ENCODE measurements at places on chromosomes 2 and 18. TPM values are rescaled to one million over a fixed set of nuclear protein-coding genes. Genes with fewer than 3 reads are reported as not detected.

GRCh38 chr2:175431101-175431946, 249.8 kb upstream of the ATP5MC3 start:
- no peak for DNase-seq
- H3K4me3 ChIP-seq = no peak overlapping the region
- no peaks in the 10 kb centered on the region for H3K4me1 ChIP-seq
- H3K36me3 ChIP-seq = no peaks in the 10 kb centered on the region
- no peaks in the 10 kb centered on the region for H3K27me3 ChIP-seq

DNA sequence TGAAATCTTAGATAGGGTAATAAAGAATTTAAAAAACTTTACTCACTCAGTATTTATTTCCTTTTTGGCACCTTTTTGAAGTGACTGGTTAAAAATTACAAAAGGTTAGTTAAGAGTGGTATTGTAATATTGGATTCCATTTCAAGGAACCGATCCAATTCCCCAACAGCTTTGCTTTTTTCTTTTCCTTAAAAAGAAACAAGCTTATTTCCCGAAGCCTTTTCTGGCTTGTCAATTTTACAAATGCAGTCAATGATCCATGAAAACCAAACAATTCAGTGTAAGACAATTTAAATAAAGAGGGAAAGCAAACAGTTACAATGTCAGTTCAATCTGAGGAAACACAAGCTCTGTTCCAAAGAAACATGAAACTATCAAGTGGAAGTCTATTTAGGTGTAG, 200.2 kb downstream of the RIT2 start:
- no peaks in the 10 kb centered on the region for H3K36me3 ChIP-seq
- no peaks in the 10 kb centered on the region for H3K4me1 ChIP-seq
- DNase-seq = peak; percentile 6
- no peak overlapping the region for H3K27ac ChIP-seq

DNA sequence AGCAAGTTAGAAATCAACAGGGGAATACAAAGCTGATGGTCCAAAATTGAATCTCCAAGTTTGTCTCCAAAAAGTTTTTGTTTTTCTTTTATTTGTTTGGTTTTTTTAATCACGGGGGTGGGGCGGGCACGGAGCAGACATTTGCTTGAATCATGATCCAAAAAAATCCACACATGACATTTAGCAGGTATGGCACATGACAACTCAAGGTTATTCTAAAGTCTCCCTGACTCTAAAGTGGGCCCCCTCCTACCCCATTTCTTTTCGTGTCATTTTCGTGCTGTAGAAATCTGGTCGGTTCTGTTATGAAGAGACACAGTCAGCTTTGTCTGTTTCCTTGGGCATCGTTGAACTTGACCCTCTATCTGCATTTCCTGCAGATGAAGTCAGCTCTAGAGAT, 14.6 kb downstream of the RNU4ATAC start:
- H3K27ac ChIP-seq = no peak overlapping the region
- DNase-seq = no peak
- no peaks in the 10 kb centered on the region for H3K36me3 ChIP-seq

GRCh38 chr2:24490181-24490689, 819 bp upstream of the NCOA1 start:
- H3K36me3 ChIP-seq = no peaks in the 10 kb centered on the region
- peak; percentile 40 for DNase-seq
- H3K27ac ChIP-seq = peak overlapping the region; percentile 63
- peaks cover 6% of the 10 kb centered on the region for H3K4me1 ChIP-seq

DNA sequence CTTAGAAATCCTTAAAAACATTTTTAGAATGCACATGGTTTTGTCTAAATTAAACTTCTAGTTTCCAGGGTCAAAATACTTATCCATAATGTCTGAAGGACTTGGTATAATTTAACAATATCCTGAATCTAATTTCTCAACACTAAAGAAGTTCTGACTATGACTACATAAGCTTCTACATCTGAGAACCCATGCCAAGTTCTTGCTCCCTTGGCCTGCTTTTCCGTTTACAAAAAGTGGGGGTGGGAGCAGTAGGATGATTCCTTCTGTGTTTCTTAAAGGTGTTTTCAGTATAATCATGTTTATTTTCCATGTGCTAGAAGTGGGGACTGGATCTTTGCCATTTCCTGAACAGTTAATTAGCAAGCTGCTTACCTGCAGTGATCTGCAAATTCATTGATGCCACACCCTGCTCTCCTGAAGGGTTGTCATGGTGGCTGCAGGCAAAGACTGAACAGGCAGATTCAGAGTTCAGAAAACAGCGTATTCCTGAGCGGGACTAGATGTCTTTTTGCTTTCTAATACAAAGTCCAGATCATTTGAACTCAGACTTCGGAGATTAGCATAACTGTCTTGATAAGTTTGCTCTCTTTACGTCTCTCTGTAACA, 36.2 kb downstream of the ADNP2 start:
- H3K4me1 ChIP-seq = no peaks in the 10 kb centered on the region
- peak; percentile 14 for DNase-seq
- H3K4me3 ChIP-seq = no peak overlapping the region
- no peaks in the 10 kb centered on the region for H3K27me3 ChIP-seq
- no peak overlapping the region for H3K27ac ChIP-seq
- H3K36me3 ChIP-seq = peaks cover 6% of the 10 kb centered on the region

- no peak overlapping the region for H3K4me3 ChIP-seq
- no peaks in the 10 kb centered on the region for H3K36me3 ChIP-seq
- DNase-seq = peak; percentile 45
- H3K27ac ChIP-seq = no peak overlapping the region
Measured at GRCh38 chr18:58768293-58768974, 96.2 kb upstream of the ZNF532 start.

- no peaks in the 10 kb centered on the region for H3K4me1 ChIP-seq
- H3K27ac ChIP-seq = no peak overlapping the region
- no peak for DNase-seq
- H3K27me3 ChIP-seq = no peaks in the 10 kb centered on the region
- no peak overlapping the region for H3K4me3 ChIP-seq
- H3K36me3 ChIP-seq = no peaks in the 10 kb centered on the region
Measured at GRCh38 chr2:138223319-138223718, 259.0 kb downstream of the HNMT start.

DNA sequence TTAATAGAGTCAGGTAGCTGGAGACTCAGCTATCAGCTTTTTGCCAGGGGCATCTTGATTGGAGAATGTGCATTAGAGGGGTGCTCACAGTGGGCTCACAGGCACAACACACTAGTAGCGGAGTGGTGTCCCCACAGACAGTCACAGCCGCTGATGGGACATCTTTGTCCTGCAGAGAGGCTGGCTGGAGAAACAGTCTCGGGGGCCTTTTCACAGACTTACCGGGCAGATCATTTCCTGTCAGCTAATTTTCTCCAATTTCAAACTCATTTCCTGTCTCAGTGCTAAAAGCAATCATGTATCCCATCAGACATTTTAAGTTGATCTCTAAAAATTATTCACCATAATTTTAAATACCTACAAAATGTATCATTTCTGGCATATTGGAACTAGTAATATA, 562.6 kb downstream of the DCDC2C start:
- H3K36me3 ChIP-seq = no peaks in the 10 kb centered on the region
- H3K27me3 ChIP-seq = no peaks in the 10 kb centered on the region
- no peak for DNase-seq
- no peak overlapping the region for H3K27ac ChIP-seq
- H3K4me1 ChIP-seq = no peaks in the 10 kb centered on the region
- no peak overlapping the region for H3K4me3 ChIP-seq

The SNTG2 gene
- polyA plus RNA-seq = 0.06 TPM

The DNAH6 gene
- not detected for polyA plus RNA-seq

The LTBP1 gene
- 254 TPM for polyA plus RNA-seq

DNA sequence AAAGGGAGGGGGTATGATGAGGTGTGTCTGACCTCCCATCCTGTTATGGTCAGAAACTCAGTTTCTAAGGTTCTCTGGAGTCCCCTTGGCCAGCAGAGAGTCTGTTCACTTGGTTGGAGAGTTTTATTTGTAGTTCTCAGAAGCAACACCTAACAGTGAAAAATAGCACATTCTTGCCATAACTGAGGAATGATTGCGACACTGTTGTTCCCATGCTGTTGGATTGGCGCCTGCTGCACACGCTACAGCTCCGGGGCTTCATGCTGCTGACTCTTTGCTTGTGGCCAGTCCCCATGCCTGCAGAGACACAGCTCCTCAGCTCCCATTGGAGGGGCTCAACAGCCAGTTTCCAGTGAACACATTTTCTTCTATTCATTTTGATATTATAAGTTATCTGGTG, 42.1 kb downstream of the TPGS2 start:
- no peaks in the 10 kb centered on the region for H3K27me3 ChIP-seq
- no peak overlapping the region for H3K27ac ChIP-seq
- H3K4me1 ChIP-seq = no peaks in the 10 kb centered on the region
- peak; percentile 53 for DNase-seq
- H3K4me3 ChIP-seq = no peak overlapping the region

DNA sequence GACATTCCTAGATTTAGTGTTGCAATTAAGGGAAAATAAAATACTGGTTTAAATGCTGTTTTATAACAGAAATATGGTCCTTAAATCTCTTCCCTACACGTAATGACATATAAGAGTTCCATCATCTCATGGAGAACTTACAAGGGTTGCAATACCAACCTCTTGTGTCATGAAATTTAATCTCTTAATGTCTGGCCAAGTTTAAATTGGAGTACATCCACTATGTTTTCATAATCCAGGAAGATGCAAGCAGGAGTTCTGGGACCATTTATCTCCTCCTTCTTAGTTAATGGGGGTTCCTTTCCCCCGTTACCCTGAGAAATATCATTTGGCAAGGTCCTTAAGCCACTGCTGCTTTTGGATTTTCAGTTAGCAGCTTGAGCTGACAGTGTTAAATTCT, 126.0 kb upstream of the ACVR2A start:
- no peak for DNase-seq
- H3K36me3 ChIP-seq = no peaks in the 10 kb centered on the region
- H3K4me3 ChIP-seq = no peak overlapping the region
- H3K4me1 ChIP-seq = no peaks in the 10 kb centered on the region
- no peaks in the 10 kb centered on the region for H3K27me3 ChIP-seq
- no peak overlapping the region for H3K27ac ChIP-seq

- H3K27ac ChIP-seq = peak overlapping the region; percentile 93
- no peak for DNase-seq
- peak overlapping the region; percentile 81 for H3K4me3 ChIP-seq
- peaks cover 4% of the 10 kb centered on the region for H3K4me1 ChIP-seq
- no peaks in the 10 kb centered on the region for H3K27me3 ChIP-seq
- H3K36me3 ChIP-seq = no peaks in the 10 kb centered on the region
Measured at GRCh38 chr18:2654928-2655177, 673 bp upstream of the SMCHD1 start.

DNA sequence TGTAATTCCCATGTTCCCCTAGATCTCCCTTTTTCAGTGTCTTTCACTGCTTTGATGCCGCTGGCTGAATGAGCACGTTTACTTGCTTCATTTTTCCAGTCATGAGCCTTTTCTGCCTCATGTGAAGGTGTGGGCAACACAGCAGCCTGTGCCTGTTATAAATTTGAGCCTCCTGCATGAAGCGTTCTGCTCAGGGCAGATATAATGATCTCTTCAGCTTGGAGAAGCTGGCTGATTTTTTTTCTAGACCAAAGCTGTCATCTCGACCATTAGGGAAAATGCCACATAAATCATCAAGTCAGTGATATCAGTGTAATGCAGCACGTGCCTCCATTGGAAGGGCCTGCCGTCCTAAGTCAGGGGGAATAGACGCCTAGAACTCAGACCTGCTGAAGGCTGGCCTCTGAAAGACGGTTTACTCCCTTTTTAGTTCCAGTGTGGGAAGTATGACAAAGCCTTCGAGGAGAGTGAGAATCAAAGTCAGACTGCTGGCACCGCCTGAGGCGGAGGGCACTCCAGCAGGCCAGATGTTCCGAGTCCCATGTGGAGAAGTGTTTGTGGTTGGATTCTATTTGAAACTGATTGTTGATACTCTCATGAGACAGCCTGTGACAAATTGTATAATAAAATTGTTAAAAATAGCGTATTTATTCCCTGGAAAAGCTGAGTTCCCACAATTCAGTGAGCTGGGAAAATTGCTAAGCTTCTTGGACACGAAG, 196.5 kb downstream of the MYO1B start:
- no peaks in the 10 kb centered on the region for H3K4me1 ChIP-seq
- no peak overlapping the region for H3K4me3 ChIP-seq
- no peak overlapping the region for H3K27ac ChIP-seq
- no peaks in the 10 kb centered on the region for H3K27me3 ChIP-seq
- H3K36me3 ChIP-seq = no peaks in the 10 kb centered on the region

The DQX1 gene
- polyA plus RNA-seq = not detected
